ENCODE measurements at places on chromosomes 1 and 21. TPM values are rescaled to one million over a fixed set of nuclear protein-coding genes. Genes with fewer than 3 reads are reported as not detected.

TMEM52 gene
- 0.90 TPM for polyA plus RNA-seq

ORC1 gene
- 6.8 TPM for polyA plus RNA-seq

PAQR6 gene
- 3.0 TPM for polyA plus RNA-seq

KRTAP12-2 gene
- polyA plus RNA-seq: not detected

SYT6 gene
- 1.4 TPM for polyA plus RNA-seq

ATP6V1G3 gene
- 6.7 TPM for polyA plus RNA-seq

NGF gene
- polyA plus RNA-seq: 1.4 TPM

CAMK1G gene
- 6.2 TPM for polyA plus RNA-seq

CD1D gene
- 6.1 TPM for polyA plus RNA-seq

ZNF695 gene
- polyA plus RNA-seq: 4.5 TPM

HES3 gene
- not detected for polyA plus RNA-seq

SLAMF7 gene
- polyA plus RNA-seq: 0.52 TPM

VWA5B1 gene
- polyA plus RNA-seq: 0.65 TPM

SLC16A4 gene
- 84.0 TPM for polyA plus RNA-seq

Data from right renal cortex interstitium (tissue), 3 donors.